Dermis microvascular lymphatic vessel endothelial cell (primary cell): ENCODE measurements at places on chromosomes 11 and 22. TPM values are rescaled to one million over a fixed set of nuclear protein-coding genes. Genes with fewer than 3 reads are reported as not detected.
A peak's percentile ranks its signal among the peaks of the same experiment; 100 is the strongest.

Gene RFPL3
- not detected in 2 replicates for total RNA-seq

Gene BRMS1
- total RNA-seq, result 53.1 and 53.7 TPM in 2 replicates

Gene SLC17A6
- total RNA-seq, result not detected in 2 replicates

Gene STK33
- total RNA-seq, result 0.25 and 0.64 TPM in 2 replicates

GRCh38 chr11:75593286-75593915 is 31.3 kb downstream of the SERPINH1 start:
- DNase-seq, result no peak

GRCh38 chr11:74717221-74717969 is 13.8 kb downstream of the CHRDL2 start:
- no peak for DNase-seq

DNA sequence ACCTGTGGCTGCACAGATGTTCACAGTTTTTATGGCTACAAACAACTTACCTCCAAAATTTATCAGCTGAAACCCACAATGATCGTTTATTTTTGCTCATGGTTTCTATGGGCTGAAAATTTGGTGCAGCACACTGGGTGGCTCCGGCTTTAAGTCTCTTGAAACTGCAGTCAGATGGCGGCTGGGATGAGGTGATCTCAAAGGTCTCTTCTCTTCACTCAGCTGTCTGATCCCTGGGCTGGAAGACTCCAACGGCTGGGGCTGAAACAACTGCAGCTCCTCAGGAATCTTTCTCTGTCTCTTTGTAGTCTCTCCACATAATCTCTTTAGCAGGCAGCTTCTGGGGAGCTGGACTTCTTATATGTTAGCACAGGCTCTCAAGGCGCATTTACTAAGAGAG is 117.3 kb upstream of the FAT3 start:
- DNase-seq, result no peak

- DNase-seq, result no peak
Measured at GRCh38 chr22:45911601-45912271, 65.2 kb downstream of the WNT7B start.

- DNase-seq, result no peak
Measured at GRCh38 chr11:2272228-2272945, 2.0 kb upstream of the ASCL2 start.

DNA sequence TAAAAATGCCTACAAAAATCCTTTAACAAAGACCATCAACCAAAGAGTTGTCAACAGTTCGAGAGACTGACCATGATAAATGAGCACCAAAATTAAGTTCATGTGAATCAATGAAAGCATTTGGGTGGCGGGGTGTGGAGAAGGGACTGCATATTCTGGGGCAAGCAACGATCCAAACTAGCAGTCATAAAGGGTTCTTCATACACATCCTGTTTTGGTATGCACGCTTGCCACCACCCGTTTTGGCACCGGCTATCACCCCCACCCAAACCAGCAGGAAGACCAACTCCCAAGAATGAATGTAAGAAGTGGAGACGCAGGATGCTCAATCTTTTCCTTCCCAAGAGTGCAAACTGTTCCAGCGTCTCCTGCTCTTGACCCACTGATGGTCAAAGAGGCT is 80.8 kb downstream of the SGSM3 start:
- no peak for DNase-seq

DNA sequence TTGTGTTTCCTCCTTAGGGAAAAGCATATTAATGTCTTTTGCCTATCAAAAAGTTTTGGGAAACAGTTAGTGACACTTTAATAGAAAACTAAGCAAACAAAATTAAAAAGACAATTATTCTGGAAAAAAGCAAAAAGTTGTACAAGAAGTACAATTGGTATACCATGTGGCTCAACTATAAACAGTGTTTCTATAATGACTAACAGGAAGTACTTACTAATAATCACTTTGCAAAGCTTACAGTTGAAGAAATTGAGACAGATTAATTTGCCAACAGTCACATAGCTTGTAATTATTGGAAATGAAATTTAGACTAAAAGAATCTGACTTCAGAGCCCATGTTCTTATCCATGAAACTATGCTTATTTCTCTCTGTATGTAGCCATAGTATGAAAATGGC is 24.7 kb downstream of the PPME1 start:
- peak; percentile 32 for DNase-seq

GRCh38 chr11:60530454-60531100 is 15.4 kb downstream of the MS4A13 start:
- no peak for DNase-seq

DNA sequence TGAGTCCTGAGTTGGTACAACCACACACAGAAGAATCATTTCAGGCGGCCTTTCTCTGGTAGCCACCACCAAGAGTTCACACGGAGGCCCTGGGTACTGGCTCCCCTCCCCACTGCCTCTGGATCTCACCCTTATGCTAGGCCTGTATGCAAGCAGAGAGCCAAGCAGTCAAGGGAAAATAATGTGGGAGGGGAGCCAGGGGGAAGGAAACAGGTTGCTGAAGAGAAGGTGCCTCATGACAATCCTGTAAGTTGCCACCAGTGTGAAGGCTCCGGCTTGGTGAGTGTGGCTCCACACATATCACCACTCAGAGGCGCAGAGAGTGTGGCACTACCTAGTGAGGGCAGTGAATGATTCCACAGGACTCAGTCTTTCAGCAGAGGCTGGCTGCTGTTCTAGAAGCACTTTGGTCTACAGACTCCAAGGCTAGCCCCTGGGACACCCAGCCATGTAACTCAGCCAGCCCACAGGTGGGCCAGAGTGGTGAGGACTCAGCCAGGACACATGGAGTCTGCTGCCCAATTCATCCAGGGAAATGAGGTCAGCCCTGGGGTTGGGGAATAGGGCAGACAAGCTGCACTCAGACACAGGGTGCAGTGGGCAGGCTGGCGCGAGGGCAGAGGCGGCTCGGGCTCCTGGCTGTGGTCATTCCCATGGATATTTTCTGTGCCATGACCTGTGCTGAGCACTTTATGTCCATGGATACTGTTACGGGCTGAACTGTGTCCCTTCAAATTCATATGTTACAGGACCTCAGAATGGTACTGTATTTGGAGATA is 49.0 kb upstream of the SERPIND1 start:
- no peak for DNase-seq

GRCh38 chr22:39184586-39185577 is 32.4 kb upstream of the CBX7 start:
- DNase-seq, result no peak

DNA sequence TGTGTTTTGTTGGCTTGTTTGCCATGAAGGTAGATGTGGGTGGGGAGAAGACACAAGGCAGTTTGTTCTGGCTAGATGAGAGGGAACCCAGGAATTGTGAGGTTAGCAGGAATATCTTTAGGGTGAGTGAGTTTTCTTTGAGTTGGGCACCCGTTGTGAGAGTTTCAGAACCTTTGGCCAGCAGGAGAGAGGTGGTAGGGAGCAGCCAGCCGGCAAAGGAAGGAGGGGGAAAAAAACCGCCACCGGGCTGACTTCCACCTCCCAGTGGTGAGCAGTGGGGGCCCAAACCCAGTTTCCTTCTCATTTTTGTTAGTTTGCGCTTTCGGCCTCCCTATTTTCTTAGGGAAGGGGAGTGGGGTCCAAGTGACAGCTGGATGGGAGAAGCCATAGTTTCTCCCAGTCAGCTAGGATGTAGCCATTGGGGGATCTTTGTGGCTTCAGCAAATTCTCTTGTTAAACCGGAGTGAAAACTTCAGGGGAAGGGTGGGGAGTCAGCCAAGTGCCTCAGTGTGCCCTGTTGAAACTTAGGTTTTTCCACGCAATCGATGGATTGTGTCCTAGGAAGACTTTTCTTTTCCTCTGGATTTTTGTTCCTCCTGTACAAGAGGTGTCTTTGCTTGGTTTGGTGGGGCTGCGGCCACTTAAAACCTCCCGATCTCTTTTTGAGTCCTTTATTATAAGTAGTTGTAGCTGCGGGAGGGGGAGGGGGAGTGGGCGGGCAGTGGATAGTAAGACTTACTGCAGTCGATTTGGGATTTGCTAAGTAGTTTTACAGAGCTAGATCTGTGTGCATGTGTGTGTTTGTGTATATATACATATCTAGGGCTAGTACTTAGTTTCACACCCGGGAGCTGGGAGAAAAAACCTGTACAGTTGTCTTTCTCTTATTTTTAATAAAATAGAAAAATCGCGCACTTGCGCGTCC is 1.1 kb upstream of the GCAT start:
- DNase-seq, result no peak

DNA sequence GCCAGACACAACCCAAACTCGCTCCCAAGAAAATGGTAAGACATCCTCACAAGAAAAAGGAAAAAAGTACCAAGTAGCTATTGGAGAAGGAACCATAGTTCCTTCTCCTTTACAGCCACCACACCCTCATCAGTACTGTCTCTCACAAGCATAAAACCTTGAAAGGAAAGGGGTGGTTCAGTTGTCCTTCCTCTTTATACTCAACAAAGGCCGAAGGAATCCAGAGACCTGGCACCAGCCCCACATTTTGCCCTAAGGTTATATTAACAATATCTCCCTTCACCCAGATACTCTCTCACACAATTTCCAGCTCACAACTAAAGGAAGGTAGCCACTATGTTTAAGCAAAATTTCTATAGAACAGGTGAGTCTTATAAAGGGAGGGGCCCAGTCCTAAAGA is 8.5 kb downstream of the FHIP1B start:
- DNase-seq, result no peak

- no peak for DNase-seq
Measured at GRCh38 chr22:50150161-50151129, 20.1 kb upstream of the PANX2 start.

DNA sequence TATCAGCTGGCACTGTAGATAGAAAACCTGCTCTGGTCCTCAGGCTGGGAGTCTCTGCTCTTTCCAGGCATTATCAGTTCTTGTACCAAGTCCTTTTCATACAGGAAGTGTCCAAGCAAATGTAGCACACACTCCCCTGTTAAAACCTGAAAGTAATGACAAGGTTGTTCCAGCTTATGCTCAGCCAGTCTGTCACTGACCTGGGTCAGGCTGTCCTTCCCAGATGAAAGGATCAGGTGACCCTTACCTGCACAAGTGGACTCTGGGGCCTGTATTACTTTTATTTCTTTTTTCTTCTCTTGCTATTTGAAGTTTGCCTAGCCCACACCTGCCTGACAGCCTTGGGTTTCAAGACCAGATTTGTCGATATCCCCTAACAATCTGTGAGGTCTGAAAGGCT is 156.3 kb upstream of the SESN3 start:
- DNase-seq, result no peak

- DNase-seq, result no peak
Measured at GRCh38 chr22:27222178-27222577, 564.8 kb downstream of the MIAT start.

GRCh38 chr22:27794226-27794625 is 7.3 kb downstream of the MN1 start:
- no peak for DNase-seq
